ENCODE measurements at places on chromosomes 7 and 10. TPM values are rescaled to one million over a fixed set of nuclear protein-coding genes. Genes with fewer than 3 reads are reported as not detected.

CALCR gene
- polyA plus RNA-seq: 1.0 TPM

DNA sequence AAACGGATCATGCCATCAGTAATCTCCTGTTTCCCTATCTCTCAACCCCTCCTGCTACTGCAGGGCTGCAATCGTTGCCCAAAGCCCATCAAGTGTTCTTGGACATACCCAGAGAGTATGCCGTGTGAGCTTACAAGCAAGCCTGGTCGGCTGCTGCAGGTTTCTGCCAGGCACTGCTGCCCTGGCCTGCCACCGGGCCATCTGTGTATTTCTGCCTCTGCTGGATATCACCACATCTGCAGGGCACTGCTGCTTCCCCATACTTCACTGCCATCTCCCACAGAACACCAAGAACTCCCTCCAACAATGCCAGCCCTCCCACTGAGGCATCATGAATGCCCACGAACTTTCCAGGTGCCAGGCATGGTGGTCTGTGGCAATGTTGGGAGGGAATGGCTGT is 138.2 kb upstream of the SORCS3 start:
- DNase-seq: no peak

OPALIN gene
- polyA plus RNA-seq: not detected

GRCh38 chr10:72421885-72422540 is 67.3 kb upstream of the DNAJB12 start:
- DNase-seq: no peak

GRCh38 chr10:117175901-117176534 is 21.3 kb upstream of the KCNK18 start:
- DNase-seq: peak; percentile 72

GRCh38 chr10:61068471-61068870 is 124.5 kb upstream of the RHOBTB1 start:
- DNase-seq: no peak

GRCh38 chr10:21584834-21585530 is 51.0 kb downstream of the MLLT10 start:
- no peak for DNase-seq

PTPN20 gene
- polyA plus RNA-seq: 7.3 TPM

- peak; percentile 6 for DNase-seq
These were observed 141.2 kb downstream of the MLLT10 start for GRCh38 chr10:21675157-21675796.

DNA sequence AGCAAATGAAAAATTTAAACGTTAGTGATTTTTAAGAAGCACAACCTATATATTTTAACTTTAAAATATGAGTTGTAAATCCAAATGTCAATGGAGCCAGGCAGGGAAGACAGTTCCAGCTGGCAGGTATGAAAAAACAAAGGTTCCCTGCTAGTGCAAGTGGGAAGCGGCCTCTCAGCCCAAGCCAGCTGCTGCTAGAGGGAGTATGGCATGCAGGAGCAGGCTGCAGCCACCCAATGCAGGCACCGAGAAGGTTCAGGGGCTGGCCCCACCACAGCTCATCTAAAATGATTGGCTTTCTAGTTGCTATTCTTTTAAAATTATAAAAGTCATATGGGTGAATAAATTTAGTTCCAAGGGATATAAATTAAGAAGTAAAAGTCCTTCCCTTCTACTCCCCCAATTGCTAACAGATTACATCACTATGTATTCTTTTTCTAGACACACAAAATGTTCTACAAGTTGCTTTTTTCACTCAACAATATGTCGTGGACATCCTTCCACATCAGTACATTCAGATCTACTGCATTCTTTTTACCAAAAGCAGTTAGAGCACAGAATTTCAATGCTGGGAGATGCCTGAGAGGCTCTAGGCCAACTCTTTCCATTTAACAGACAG is 69.3 kb downstream of the SGMS1 start:
- DNase-seq: no peak

TMEM236 gene
- 0.37 TPM for polyA plus RNA-seq

DNA sequence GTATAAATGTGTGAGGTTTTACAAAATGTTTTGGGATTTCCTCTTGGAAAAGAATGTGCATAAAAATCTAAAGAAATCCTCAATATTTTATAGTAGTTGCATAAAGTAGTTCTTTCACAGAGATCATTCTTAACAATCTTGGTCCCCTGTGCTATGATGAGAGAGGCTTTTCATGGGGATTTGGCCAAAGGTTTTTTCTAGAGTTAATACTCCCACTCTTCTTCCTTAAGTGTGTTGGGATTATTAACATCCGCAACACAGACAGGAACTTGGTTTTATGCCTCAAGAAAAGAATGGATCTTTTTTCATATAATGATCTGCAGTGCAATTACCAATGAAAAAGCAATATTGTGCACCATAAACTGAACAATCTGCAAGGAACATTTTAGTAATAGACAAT is 71.5 kb downstream of the AGMO start:
- DNase-seq: no peak

GRCh38 chr10:27388761-27389399 is 115.2 kb upstream of the RAB18 start:
- DNase-seq: no peak

OPN4 gene
- polyA plus RNA-seq: not detected

- DNase-seq: peak; percentile 28
These were observed 256.9 kb downstream of the MDFIC start for GRCh38 chr7:115178835-115179234.

- DNase-seq: no peak
These were observed 30.1 kb downstream of the APBB1IP start for GRCh38 chr10:26468291-26468690.

GRCh38 chr10:98528166-98528804 is 81.5 kb upstream of the HPS1 start:
- no peak for DNase-seq

LIPJ gene
- polyA plus RNA-seq: 0.10 TPM

- DNase-seq: no peak
These were observed 15.5 kb downstream of the LZTS2 start for GRCh38 chr10:101014966-101015581.

- DNase-seq: no peak
These were observed 114.7 kb downstream of the EXOC4 start for GRCh38 chr7:133367561-133367960.

GRCh38 chr7:81235997-81236396 is 317.1 kb upstream of the SEMA3C start:
- no peak for DNase-seq

DNA sequence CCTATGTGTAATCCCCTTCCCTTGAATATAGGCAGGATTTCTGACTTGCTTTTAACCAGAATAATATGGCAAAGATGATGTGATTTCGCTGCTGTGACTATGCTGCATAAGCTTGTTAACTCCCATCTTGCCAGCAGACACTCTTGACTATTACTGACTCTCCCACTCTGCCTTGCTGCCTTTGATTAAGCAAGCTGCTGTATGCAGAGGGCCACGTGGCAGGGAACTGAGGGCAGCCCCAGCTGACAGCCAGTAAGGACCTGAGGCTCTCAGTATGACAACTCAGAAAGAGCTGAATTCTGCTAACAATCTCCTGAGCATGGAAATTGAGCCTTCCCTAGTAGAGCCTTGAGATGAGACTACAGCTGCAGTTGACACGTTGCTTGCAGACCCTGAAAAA is 279.4 kb upstream of the CACNA2D1 start:
- DNase-seq: no peak

DNA sequence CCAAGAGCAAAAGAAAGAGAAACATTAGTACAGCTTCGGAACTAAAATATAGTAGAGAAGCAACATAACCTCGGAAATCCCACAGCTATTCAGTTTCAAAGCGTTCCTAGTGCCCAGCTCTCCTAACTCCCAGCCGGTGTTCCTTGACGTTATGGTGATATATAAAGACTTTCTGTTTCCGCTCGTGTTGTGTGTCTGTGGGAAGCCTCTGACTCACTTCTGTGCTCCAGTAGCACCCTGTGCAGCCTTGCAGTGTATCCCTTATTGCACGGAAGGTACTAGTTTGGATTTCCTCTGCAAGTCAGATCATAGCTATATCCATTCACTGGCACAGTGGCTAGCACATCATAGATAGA is 535 bp downstream of the ASAH2B start:
- DNase-seq: no peak

SLC35G1 gene
- polyA plus RNA-seq: 8.8 TPM

ZDHHC16 gene
- 39.1 TPM for polyA plus RNA-seq

ASB10 gene
- polyA plus RNA-seq: not detected

CCDC6 gene
- polyA plus RNA-seq: 48.2 TPM
